Activated T-helper 17 cell treated with anti-CD3 and anti-CD28 coated beads, Interleukin-2, amount 50 U/mL, for 72 hours (primary cell): ENCODE measurements at places on chromosomes 1 and 21. TPM values are rescaled to one million over a fixed set of nuclear protein-coding genes. Genes with fewer than 3 reads are reported as not detected.

- ATAC-seq, result no peak
Measured at GRCh38 chr1:62159940-62160348, 34.7 kb upstream of the L1TD1 start.

- ATAC-seq, result no peak
Measured at GRCh38 chr1:7402548-7402850, 368.6 kb upstream of the VAMP3 start.

DNA sequence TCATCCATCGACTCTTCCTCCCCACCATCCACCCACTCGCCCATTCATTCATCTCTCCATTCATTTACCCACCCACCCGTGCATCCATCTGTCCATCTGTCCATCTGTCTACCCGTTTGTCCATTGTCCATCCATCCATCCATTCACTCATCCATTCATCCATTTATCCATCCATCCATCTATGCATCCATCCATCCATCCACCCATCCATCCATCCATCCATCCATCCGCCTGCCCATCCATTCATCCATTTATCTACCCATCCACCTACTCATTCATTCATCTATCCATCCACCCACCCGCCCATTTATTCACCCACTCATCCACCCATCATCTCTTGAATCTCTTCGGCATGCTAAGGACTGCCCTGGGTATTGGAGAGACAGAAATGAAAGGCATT is 18.5 kb downstream of the ARHGEF10L start:
- ATAC-seq, result no peak

DNA sequence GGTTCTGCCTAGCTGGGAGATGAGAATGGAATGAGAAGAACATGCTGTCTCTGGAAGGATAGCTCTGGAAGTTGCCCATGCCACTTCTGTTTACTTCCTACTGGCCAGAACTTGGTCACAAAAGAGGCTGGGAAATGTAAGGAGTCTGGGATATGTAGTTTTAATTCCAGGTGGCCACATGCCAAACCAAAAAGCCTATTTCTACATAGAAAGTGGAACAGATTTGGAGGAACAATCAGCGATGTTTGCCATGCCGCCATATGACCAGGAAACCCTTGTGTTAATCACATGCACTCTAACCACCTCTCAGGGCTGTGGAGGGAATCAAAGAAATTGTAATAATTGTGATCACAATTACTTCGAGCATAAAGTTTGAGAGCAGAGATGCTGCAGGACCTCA is 10.0 kb upstream of the OLIG2 start:
- no peak for ATAC-seq

- ATAC-seq, result no peak
Measured at GRCh38 chr1:47104816-47105215, 32.4 kb upstream of the CYP4A22 start.

DNA sequence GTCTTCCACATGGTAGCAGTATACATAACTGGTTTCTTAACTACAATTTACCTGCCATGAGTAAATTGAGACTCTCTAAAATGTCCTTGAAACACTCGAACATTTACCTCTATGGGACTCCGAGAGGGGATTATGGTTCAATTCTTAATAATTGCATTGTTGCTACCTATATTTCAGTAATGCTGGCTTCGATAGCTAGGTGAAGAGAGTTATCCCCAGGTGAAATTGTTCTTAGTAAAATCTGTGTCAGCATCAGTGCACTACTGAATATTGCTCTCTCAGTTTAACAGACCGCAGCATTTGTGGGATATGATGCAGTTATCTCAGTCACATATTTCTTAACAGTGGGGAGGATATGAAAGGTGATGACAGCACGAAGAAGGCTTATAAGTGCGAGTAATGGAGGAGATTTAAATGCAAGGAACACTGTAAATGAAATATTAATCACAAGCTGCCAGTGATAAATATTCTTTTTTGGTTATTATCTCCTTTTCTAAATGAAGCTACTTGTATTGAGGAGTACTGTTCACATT is 801.9 kb downstream of the BRINP3 start:
- ATAC-seq, result no peak

- no peak for ATAC-seq
Measured at GRCh38 chr1:48715921-48716320, 60.8 kb downstream of the BEND5 start.

SESN2 gene
- 11.8 TPM for total RNA-seq

F11R gene
- total RNA-seq, result 13.0 TPM

GOLT1A gene
- not detected for total RNA-seq

MYBPHL gene
- total RNA-seq, result not detected

MYOG gene
- total RNA-seq, result not detected

POMGNT1 gene
- 40.6 TPM for total RNA-seq

SLC5A9 gene
- total RNA-seq, result not detected
